ENCODE measurements at places on chromosomes 4 and X.

GRCh38 chrX:41863343-41864203 is 59.8 kb downstream of the CASK start:
- DNase-seq = no peak

DNA sequence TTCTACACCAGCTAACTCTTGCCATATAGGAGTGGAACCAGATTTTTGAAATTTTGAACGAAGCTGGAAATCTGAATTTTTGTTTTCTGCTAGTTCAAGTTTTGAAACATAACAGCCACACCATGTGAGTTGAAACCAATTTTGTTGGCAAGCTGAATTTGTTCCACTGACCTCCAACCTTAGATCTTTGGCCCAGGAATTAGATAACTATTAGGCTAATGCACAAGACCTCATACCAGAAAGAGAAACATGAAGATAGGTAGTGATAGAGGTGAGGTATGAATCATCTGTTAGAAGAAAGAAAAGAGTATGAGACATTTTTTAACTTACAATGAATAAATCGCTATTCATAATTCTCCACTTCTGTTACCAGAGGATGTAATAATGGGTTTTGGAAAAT is 76.8 kb upstream of the ACSL1 start:
- no peak for DNase-seq

GRCh38 chr4:185587030-185587426 is 51.7 kb upstream of the PDLIM3 start:
- no peak for DNase-seq

- DNase-seq = no peak
These were observed 29.5 kb downstream of the LRIT3 start for GRCh38 chr4:109877400-109877799.

- no peak for DNase-seq
These were observed at the start of gene HEPH for GRCh38 chrX:66163849-66164411. HEPH (plus strand) TSS chrX:66164247; CDS start chrX:66170571, 6,324 bp downstream.

DNA sequence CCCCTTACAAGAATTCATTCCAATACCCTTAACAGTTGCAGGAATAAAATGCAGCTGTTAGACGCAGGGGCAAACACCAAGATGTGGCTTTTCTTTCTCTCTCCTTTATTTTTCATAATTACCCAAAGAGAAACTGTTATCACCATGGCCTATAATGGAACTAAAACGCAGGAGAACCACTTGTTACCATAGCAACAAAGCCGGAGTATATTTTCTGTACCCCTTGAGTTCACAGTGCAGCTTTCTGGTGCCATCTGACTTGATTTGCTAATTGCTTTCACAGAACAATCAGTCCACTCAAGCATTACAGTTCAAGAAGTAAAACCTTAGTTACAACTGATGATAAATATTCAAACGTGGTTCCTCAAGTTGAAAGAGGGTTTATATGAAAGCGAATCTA is 157.9 kb downstream of the AMELX start:
- no peak for DNase-seq

GRCh38 chr4:123986268-123986798 is 589.7 kb downstream of the SPRY1 start:
- no peak for DNase-seq

GRCh38 chr4:165502916-165503907 is 124.4 kb downstream of the CPE start:
- DNase-seq = no peak

GRCh38 chrX:11577603-11578002 is 88.1 kb downstream of the ARHGAP6 start:
- DNase-seq = no peak

- no peak for DNase-seq
These were observed 19.7 kb upstream of the SCOC start for GRCh38 chr4:140353786-140354185.

GRCh38 chrX:155434906-155435743 is 23.3 kb downstream of the F8A3 start:
- DNase-seq = no peak
